ENCODE measurements at places on chromosomes 4 and X.

DNA sequence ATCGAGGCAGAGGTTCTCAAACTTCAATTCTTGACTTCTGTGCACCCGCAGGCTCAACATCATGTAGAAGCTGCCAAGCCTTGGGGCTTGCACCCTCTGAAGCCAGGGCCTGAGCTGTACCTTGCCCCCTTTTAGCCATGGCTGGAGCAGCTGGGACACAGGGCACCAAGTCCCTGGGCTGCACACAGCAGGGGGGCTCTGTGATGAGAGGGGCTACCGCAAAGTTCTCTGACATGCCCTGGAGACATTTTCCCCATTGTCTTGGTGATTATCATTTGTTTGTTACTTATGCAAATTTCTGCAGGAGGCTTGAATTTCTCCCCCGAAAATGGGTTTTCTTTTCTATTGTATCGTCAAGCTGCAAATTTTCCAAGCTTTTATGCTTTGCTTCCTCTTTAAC is 4.9 kb upstream of the MAGEB17 start:
- no peak for DNase-seq

DNA sequence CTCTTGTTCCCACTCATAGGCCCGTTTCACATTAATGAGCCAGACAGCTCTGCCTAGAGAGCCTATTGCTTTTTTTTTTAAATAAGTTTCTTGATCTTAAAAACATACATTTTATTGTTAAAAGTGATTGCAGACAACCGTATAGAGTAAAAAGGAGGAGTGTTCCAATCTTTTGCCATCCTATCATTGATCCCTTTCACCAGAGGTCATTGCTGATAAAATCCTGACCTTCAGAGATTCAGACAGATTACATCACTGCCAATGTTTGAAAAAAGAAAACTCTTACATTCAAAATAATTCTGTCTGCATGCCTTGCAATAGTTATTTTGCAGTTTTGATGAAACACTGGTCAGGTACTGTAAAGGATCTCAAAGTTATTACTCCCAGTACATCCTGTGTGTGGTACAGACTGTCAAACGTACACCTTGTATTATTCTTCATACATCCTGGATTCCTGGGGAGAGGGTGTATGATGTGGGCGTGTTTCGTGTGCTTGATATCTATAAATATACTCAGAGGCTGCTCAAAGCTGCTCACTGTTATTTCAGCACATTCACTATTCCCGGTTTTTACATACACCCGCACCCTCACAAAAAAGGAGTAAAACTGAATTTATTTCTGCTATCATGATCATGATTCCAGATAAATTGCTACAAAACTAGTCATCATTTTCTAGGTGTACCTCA is 15.4 kb upstream of the KLHL2 start:
- no peak for DNase-seq

GRCh38 chr4:166067915-166068314 is 194.9 kb downstream of the TLL1 start:
- DNase-seq, result no peak

DNA sequence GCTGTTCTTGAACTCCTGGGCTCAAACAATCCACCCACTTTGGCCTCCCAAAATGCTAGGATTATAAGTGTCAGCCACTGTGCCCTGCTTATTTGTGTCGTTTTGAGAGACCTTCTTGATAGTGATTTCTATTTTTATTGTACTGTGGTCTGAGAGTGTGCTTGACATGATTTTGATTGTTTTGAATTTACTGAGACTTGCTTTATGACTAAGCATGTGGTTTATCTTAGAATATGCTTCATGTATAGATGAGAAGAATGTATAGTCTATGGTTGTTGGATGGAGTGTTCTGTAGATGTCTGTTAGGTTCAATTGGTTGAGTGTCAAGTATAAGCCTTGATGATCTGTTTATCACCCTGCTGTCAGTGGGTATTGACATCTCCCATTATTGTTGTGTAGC is 789.3 kb downstream of the IL1RAPL1 start:
- DNase-seq, result no peak

- no peak for DNase-seq
Observed at GRCh38 chrX:9338986-9339385, 125.9 kb upstream of the TBL1X start.

DNA sequence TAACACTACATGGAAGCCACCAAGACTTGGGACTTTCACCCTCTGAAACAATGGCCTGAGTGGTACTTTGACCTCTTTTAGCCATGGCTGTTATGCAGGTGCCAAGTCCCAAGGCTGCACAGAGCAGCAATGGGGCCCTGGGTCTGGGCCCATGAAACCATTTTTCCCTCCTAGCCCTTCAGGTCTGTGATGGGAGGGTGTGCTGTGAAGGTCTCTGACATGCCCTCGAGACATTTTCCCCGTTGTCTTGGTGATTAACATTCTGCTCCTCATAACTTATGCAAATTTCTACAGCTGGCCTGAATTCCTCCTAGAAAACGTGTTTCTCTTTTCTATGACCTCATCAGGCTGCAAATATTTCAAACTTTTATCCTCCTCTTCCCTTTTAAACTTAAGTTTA is 30.4 kb upstream of the ADGRA3 start:
- no peak for DNase-seq

DNA sequence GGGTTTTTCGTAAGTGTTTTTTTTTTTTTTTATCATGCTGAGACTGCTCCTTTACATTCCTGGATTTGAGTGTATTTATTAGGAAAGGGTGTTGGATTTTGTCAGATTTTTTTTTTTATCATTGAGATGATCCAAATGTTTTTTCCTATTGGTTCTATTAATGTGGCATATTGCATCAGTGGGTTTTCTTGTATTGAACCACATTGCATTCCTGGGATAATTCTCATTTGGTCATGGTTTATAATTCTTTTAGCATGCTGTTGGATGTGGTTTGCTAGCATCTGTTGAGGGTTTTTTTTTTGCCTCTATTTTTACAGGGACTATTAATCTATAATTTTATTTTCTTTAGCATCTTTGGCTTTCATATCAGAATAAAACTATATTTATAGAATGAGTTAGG is 28.8 kb downstream of the COL4A5 start:
- no peak for DNase-seq

DNA sequence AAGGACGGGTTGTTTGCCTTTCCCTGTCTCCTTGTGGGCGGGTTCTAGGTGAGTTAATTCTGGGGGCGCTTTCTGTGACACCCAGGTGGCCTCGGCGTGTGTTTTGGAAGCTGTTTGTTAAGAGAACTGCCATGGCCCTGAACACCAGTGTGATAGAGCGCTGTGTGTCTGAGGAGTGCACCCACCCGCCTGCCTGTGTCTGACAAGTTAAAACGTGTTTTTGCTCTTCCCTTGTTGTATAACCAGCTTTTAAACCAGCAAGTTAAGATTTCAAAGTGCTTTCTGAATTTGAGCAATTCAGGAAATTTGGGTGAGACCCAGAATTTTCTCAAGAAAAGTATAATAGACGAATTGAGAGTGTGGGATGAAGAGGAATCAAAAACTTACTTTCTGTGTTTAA is 55.2 kb upstream of the HGFAC start:
- DNase-seq, result no peak

DNA sequence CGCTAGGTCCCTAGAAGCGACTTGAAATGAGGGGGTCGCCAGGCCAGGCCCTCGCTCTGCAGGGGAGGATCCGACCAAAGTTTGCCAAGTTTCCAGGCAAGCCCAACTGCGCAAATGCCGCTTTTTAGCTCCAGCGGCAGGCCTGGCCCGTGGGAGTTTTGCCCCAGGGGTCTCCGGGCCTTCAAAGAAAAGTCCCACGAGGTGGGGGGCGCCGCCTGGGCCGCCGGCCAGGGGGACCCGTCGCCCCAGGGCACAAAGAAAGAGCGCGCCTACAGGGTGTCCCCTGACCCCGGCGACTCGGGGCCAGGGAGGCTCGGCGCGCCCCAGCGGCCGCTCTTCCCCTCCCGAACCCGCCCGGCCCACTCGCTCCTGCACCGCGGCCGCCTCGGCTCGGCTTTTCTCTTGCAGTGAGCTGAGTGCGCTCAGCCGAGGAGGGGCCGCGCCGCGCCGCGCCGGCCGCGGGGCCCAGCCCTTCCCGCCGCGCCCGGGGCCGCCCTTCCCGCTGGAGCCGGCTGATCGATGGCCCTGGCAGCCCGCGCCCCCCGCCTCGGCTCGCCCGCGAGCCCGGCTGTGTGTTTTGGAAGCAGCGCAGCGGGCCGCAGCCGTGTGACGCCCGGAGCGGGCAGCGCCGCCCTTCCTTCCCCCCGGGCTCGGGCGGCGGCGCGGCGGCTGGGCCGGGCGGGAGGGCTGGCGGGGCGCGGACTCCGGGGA is 754 bp upstream of the KLF3 start:
- DNase-seq, result no peak

DNA sequence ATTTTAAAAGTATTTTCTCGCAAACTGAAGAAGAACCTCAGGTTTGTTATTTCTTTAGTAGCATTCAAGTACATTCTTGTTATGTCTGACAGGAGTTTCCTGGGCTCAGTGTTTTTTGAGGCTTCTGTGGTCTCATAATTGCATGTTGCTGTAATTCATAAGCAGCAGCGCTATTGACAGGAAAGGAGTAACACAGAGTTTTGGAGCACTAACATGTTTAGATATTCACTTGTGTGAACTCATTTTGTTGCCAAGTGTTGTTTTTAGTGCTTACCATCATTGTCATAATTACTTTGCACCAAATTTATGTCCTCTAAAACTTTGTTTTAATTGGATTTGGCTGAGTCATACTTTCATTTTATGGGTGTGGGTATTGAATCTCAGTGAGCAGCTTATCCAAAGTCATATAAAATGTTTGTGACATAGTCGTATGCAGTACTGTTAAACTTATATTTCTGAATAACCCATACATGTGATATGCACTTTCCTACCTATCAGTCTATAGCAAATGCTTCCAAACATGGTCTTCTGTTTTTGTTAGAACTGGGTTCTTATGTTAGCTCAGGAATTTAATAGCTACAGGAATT is 358.7 kb upstream of the CTSO start:
- DNase-seq, result no peak

- DNase-seq, result no peak
Observed at GRCh38 chrX:140092121-140092520, 126.8 kb upstream of the CXorf66 start.

DNA sequence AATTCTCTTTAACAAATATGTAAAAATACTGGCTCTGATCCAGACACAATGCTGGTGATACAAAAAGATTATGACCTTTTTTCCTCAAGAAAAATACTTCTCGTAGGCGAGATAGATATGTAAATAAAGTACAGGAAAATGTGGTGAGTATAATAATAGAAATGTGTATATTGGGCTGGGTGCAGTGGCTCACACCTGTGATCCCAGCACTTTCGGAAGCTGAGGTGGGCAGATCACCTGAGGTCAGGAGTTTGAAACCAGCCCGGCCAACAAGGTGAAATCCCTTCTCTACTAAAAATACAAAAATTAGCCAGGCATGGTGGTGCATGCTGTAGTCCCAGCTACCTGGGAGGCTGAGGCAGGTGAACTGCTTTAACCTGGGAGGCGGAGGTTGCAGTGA is 55.0 kb downstream of the MRPL1 start:
- no peak for DNase-seq

- DNase-seq, result no peak
Observed at GRCh38 chrX:73647632-73648322, 84.8 kb downstream of the CHIC1 start.

DNA sequence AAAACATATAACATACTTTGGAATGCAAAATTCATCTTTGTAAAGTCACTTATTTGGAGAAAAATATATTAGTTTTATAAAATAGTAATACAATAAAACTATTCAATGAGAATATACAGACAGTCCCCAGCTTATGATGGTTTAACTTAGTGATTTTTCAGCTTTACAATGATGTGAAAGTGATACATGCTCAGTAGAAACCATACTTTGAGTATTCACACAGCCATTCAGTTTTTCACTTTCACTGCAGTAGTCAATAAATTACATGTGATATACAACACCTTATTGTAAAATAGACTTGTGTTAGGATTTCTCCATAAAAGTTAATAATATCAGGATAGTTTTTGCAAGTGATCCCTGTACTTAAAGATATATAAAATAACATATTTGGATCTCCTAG is 436.0 kb downstream of the CENPC start:
- no peak for DNase-seq

- no peak for DNase-seq
Observed at GRCh38 chr4:38920677-38921076, 53.1 kb downstream of the FAM114A1 start.

- DNase-seq, result no peak
Observed at GRCh38 chr4:168569066-168569930, 72.4 kb downstream of the PALLD start.

DNA sequence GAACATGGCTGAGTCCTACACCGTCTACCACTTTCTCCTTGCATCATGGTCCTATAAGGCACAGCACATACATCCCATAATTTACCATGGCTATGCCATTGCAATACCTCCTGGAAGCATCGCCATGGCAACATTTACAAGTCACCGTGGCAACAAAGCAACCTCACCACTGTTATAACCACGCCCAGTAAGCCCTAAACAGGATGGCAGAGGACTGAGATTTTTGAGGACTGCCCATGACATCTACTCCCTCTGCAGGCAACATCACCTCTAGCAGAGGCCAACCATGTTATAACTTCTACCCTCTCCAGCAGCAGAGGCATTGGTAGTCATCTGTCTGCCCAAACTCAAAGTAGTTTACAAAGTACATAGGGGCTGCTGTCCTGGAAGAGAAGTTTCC is 29.7 kb downstream of the BCOR start:
- no peak for DNase-seq

DNA sequence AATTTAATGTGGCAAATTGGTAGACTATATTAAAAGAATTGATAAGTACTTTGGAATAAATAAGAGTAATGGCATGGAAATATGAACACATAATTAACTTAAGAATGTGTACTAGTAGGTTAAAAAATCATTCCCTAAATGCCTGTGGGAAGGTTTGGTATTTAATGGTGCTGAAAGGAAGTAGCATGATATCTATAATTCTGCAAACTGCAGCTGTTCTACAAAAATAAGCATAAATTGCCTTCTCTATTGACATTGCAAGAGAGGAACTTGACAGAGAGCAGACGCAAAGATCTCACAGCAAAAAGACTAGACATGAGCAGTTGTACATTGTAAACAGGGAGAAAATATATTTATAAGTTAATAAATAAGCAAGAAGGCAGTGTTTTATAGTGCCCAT is 752.5 kb upstream of the PCDH10 start:
- DNase-seq, result no peak

- DNase-seq, result no peak
Observed at GRCh38 chr4:185998791-185999190, 70.2 kb upstream of the TLR3 start.

GRCh38 chrX:39613482-39613995 is 484.2 kb downstream of the BCOR start:
- DNase-seq, result no peak

DNA sequence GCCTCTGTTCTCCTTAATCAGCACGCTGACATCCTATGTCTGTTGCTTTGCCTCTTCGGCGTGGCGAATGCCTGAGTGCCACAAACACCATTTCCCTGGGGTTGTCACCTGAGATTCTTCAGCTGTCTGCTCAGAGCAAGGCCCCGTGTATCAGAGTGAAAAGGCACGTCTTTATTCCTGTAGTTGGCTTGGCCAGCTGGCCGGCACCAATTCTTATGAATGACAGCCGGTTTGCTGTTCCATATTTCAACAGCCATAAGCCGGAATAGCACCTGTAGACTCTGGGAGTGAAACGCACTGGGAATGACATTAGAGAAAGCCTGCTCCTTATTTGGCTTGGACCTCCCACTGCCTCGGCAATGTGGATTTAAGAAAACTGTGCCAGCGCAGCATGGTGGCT is 89.3 kb downstream of the MGST2 start:
- DNase-seq, result no peak

GRCh38 chr4:74190919-74191397 is 33.0 kb downstream of the MTHFD2L start:
- no peak for DNase-seq

- no peak for DNase-seq
Observed at GRCh38 chr4:58188316-58188715, 1078.1 kb upstream of the IGFBP7 start.

All from SK-N-DZ (cell line).